ENCODE measurements at places on chromosomes 16 and 17. TPM values are rescaled to one million over a fixed set of nuclear protein-coding genes. Genes with fewer than 3 reads are reported as not detected.

DNA sequence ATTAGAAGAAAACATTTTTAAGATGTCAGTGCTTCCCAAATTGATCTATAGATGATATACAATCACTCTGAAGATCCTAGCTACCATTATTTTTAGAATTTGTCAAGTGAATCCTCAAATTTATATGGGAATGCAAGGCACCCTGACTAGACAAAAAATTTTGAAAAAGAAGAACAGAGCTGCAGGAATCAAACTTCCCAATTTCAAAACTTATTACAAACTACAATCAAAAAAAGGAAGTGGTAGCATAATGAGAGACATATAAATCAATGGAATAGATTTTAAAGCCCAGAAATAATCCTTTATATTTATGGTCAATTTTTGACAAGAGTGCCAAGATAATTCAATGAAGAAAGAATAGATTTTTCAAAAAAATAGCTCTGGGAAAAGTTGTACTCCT is 198.3 kb upstream of the KCNJ16 start:
- DNase-seq: no peak

- no peak for DNase-seq
These were observed 181.7 kb downstream of the BANP start for GRCh38 chr16:88132836-88133506.

GRCh38 chr17:61248399-61248798 is 151.2 kb upstream of the TBX2 start:
- no peak for DNase-seq

DNA sequence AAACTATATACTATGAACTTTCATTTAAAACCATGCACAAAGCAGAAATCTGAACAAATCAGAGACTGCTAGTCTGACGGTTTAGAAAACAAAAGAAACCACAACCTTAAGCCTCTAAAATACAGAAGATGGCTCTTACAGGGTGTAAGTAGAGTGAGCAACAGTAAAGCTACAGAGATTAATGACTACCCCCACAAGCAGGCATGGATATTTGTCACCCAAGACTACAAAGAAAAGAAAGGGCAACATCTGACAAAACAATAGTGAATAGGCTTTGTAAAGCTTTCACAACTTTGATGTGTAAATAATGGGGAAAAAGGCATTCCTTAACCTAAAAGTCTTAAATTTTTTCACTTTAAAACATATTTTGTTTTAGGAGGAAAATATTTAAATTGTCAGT is 75.0 kb downstream of the SPAG9 start:
- peak; percentile 29 for DNase-seq

DNA sequence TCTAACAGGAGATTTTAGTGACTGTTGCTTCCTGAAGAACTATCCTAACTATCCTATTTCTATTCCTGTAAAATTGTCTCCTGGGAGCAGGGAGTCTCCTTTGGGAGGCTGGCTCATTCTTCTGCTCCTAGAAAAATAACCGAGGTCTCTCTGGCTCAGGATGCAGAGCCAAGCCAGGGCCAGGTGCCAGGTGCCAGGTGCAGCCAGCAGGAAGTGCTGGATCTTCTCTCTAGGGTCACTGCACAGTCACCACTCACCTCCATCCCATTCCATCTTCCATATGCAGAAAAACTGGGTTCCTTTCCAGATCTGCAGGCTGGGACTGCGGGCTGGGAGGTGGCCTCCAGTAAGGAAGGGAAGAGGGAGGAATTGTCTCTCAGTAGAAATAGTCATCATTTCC is 3.8 kb upstream of the TMC7 start:
- no peak for DNase-seq

GRCh38 chr17:77423589-77424451 is 283.1 kb downstream of the SEC14L1 start:
- DNase-seq: peak; percentile 99

- DNase-seq: peak; percentile 53
These were observed 6.5 kb upstream of the SERPINF1 start for GRCh38 chr17:1755252-1755826.

- DNase-seq: peak; percentile 97
These were observed at the start of the genes INCA1 and KIF1C for GRCh38 chr17:4997302-4998026. Gene INCA1 (minus strand): TSS chr17:4997522. CDS start chr17:4994437, 3,085 bp downstream. Gene KIF1C (plus strand): TSS chr17:4997950. CDS start chr17:5000247, 2,297 bp downstream.

DNA sequence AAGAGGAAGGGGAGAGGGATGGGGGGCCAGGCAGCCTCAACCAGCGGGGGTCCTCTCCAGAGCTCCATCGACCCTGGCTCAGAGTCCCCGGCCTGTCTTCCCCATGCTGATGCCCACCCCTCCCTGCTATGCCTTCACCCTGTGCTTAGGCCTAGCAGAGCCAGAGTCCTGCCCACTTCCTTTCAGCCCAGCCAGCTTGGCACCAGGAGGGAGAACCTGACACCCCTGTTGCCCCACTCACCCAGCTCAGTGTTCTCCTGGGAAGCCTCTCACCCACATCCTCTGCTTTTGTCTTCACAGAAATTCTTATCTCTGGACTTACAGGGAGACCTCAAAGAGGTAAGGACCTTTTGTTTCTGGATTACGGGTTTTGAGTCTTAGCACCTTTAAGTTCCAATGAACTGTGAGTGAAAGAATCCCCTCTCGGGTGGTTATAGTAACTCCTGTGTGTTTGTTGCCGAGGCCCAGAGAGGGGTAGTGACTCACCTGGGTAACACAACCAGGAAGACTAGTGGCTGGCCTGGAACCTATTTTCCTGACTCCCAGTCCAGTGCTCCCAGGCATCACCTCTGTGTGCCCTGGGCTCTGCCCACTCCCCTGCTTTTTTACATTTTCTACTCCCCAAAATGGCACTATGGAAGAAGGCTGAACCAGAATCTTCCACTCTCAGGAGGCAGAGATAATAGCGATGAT is 53.3 kb downstream of the CES1 start:
- no peak for DNase-seq

DNA sequence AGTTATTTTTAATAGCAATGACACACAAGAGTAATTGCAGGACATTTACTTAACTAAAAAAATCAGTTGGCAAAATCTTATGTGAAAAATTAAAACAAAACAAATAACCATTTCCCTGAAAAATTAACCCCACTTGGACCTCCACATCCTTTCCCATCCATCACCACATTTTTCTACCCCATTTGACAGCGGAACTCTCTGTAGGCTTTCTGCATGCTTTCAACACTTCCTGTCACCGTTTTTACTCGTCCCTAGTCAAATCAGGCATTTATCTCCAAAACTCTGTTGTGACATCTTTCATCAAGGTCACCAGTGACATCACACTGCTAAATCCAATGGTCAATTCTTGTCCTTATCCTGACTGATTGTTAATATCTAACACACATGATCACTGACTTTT is 27.5 kb downstream of the KCNJ16 start:
- DNase-seq: no peak

GRCh38 chr17:77297693-77298666 is 157.2 kb downstream of the SEC14L1 start:
- no peak for DNase-seq

DNA sequence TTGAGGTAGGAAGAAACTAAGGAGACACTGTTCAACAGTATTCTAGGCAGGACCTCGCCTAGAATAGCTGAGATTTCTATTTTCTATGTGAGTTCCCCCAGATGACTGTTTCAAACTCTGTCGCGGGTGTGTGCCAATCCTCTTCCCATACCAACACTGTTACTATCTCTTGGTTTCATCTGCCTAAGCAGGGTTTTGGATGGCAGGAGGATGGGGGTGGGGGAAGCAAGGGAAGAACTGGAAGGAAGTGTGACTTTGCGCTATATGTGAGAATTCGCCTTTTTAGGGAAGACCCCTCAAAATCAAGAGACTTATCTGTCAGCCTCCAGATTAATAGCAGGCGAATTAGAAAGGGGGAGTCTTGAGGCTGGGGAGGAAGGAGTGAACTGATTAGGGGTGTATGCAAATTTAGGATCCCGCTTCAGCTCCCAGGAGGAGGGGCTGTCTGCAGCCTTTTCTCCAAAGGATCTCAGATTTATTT is 521 bp upstream of the G6PC3 start:
- peak; percentile 52 for DNase-seq

DNA sequence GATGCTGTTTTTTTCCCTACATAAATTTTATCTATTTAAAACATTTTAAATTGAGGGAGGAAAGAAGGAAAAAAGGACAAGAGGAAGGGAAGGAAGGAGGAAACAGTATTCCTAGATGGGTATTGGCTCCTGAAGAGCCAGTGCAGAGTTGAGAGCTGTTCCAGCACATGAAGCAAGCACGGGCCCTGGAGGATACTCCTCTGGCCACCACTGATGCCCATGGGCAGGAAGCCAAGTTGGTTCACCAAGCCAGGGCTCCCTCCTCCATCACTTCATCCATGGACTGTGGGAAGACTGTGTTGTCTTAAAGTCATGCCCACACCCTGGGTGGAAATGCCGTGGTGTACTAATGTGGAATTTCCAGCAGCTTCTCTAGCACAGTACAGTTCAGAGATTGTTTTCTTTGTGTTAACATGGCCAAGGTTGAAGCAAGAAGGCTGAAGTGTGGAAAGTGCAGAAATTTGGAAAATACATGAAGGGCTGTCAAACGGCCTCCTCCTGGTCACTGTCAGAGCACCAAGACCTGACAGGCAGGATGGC is 23.9 kb upstream of the NOS2 start:
- DNase-seq: no peak

DNA sequence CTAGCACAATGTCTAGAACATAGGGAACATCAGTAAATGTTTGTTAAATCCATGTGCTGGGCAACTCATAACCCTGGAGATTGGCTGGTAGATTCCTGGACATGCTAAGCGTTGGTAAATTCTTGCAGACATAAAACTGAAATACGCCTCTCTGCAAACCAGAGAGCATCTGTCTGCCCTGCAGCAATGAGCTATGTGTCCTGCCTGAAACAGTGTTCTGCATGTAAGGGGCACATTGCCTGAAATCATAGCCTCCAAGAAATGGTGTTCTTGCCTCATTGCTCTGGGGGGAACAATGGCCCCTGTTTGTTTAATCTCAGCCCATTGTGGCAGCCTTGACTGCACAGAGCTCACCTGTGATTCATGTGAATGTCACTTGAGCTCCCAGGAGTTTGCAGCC is 113.5 kb upstream of the CCL2 start:
- DNase-seq: no peak

- DNase-seq: no peak
These were observed 120.0 kb upstream of the GOT2 start for GRCh38 chr16:58853854-58854791.

DNA sequence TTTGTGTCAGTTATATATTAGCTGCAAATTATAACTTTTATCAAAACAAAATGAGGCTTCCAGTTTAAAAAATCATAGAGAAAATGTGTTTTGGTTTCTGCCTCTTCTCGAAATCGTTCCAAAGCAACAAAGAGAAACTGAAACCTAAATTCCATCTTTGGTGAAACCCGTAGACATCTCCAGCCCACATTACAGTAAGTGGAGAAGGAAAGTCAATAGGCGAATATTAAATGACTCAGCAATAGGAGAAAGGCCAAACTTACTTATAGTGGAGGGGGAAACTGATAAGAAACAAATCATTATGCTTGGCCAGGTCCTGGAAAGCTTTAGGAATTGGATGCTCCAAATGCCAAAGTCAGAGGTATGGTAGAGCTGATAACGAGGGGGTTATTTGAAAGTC is 103.0 kb upstream of the SHISA6 start:
- peak; percentile 35 for DNase-seq

DNA sequence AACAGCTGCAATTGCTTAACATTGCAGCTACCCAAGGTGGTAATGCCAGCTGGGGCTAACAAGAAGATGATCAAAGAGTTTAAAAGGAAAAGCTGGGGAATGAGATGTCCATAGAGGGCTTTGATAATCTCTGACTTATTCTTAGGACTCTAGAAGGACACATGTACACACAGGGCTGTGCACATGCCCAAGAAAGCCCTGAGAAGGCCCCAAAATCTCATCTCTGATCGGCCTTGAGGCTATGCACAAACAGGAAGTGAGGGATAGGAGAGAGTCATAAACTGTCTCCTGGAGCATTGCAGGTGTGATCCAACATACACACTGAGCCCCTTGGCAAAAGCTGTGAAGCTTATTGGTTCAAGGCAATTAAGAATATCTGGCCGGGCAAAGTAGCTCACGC is 17.2 kb upstream of the RABEP1 start:
- DNase-seq: no peak

DNA sequence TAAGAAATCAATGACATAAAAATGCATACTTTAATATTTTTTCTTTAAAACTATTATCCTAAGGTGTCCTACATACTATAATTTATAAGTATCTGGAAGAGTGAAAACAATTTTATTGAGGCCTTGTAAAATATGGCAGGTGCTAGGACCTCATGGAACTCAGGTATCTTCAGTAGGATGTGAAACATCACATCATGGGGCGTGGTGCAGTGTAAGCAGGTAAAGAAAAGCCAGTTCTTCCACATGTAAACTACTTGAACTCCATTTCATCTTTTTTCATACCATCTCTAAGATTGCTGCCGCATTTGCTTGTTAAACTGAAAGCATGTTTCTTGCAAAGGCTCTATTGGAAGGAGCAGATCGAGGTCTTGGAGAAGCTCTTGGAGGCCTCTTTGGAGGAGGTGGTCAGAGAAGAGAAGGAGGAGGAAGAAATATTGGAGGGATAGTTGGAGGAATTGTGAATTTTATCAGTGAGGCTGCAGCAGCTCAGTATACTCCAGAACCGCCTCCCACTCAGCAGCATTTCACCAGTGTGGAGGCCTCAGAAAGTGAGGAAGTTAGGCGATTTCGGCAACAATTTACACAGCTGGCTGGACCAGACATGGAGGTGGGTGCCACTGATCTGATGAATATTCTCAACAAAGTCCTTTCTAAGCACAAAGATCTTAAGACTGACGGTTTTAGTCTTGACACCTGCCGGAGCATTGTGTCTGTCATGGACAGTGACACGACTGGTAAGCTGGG is at the start of gene CAPNS2:
TSS of gene CAPNS2 (plus strand) at position 253 of the 744 bp plus-strand sequence. CDS start at position 326, 73 bp downstream.
- DNase-seq: no peak

DNA sequence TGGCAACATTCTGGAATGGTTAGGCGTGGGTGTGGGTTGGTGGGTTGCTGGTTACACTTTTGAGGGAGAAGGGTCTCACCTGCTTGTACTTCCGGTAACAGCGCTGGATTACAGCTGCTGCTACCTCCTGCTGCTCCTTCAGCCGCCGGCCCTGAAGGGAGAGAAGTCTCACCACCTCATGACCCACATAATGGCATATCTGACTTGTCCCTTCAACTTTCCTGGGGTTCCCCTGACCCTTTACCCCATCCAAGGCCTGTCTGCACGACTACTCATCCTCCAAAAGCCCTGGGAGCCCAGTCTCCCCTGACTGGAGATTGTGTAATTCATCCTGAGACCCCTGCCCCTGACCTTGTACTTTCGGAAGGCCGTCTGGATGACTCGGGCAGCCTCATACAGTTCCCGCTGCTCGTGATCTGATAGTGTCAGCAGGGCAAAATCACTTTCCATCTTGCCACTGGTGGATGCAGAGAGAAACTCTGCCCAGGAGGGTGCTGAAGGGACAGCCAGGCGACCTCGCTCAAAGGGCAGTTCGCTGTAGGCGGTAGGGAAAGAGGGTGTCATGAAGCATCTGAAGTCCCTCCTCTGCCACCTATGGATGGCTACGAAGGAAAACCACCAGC is 2.0 kb upstream of the SPAG7 start:
- no peak for DNase-seq

Gene CACNG5
- total RNA-seq: not detected

Gene ABI3
- total RNA-seq: 3.1 TPM

Gene FBXW10B
- total RNA-seq: 1.3 TPM

Gene CD300LB
- 0.04 TPM for total RNA-seq

Gene GRAP
- total RNA-seq: 2.7 TPM

Gene RUNDC3A
- 1.4 TPM for total RNA-seq

Gene EEF2KMT
- total RNA-seq: 7.0 TPM

Gene SRCIN1
- total RNA-seq: 0.75 TPM

Gene NPIPB6
- 2.0 TPM for total RNA-seq

Gene CDH15
- 121 TPM for total RNA-seq

Gene CNP
- total RNA-seq: 25.8 TPM

Gene OR1A1
- not detected for total RNA-seq

Gene TEKT5
- 0.13 TPM for total RNA-seq

Gene OR1F1
- not detected for total RNA-seq

Gene IRX6
- total RNA-seq: 0.09 TPM

Gene MYO15A
- 0.58 TPM for total RNA-seq

Data from muscle of leg (tissue), 16 donors.